Endodermal cell (in vitro differentiated cells): ENCODE measurements at places on chromosomes 2 and 18.
A peak's percentile ranks its signal among the peaks of the same experiment; 100 is the strongest.

DNA sequence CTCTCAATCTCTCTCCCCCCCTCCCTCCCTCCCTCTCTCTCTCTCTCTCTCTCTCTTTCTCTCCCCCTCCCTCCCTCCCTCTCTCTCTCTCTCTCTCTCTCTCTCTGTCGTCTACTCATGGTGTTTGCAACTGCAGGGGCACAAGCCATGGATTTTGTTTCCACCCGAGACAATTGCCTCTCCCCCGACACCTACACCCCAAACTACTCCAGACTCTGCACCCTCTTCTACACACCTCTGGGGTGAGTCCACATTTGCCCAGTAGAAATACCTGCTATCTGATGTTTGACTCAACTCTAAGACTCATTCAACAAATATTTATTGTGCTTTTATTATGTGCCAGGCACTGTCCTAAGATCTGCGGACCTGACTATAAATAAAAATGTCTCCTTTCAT is 93.7 kb downstream of the TMEM17 start:
- DNase-seq: no peak

DNA sequence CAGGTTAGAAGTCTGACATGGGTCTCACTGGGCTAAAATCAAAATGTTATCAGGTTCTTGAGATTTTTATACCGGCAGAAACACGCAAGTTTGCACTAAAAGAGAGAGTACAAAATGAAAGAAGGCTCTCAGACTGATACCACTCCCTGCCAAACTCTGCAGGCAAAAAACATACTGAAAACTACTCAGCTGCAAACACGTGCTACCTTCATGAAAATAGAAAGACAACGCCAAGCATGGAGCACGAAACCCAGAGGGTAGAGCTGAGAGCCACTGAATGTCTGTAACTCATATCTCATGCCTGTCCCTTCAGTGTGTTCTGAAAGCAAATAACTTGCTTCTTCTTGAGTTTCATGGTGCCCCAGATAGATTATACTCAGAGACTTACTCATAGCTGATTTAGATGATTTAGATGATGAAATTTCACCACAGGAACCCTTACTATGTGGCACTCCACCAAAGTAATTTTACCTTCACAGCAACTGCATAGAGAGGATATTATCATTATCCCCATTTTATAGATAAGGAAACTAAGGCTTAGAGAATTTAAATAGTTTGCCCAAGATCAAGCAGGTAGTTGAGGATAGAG is 313.0 kb upstream of the SLC39A10 start:
- DNase-seq: no peak

GRCh38 chr2:168478206-168478605 is 22.1 kb downstream of the CERS6 start:
- peak; percentile 73 for DNase-seq

DNA sequence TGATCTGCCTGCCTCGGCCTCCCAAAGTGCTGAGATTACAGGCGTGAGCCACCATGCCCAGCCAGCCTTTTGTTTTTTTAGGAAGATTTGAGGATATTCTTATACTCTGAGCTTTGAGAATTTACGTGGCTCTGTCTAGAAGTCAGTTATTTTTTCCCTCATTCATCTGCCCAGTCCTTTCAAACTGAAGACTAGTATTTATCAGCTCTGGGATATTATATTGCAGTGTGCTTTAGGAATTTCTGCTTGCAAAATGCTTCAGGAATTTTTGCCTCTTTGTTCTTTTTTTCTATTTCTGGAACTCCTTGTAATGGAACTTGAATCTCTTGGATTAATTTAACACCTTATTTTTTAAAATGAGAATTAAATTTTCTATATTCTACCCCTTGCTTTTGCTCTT is 22.6 kb downstream of the ACSL3 start:
- no peak for DNase-seq
